Activated naive CD4-positive, alpha-beta T cell (primary cell): ENCODE measurements at places on chromosomes 6 and 20.

DNA sequence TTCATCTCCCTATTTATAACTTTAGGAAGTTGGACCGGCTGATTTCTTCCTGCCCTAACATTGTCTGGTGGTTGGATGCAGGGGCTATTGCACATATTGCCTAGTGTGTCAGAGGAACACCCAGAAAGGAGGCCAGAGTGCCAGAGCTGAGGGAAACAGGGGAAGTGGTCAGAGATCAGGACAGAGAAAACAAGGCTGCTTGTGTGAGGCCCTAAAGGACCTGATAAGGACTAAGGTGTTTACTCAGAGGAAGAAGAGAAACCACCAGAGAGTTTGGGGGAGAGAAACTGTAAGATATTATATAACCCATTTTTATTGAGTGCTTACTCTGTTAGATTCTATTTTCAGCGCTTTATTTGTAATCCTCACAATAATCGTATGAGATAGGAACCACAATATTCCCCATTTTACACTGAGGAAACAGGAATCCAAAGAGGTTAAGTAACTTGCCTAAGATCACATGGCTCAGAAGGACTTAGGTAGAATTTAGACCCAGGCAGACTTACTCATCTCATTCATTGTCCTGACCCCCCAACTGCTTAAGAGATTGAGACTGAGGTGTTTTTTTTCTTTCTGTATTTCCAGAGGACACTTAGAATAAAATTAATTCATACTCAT is 54.0 kb upstream of the REV3L start:
- DNase-seq, result no peak

- DNase-seq, result no peak
Measured at GRCh38 chr6:37910998-37911397, 91.5 kb downstream of the ZFAND3 start.

GRCh38 chr20:47887064-47887463 is 101.8 kb upstream of the SULF2 start:
- no peak for DNase-seq

DNA sequence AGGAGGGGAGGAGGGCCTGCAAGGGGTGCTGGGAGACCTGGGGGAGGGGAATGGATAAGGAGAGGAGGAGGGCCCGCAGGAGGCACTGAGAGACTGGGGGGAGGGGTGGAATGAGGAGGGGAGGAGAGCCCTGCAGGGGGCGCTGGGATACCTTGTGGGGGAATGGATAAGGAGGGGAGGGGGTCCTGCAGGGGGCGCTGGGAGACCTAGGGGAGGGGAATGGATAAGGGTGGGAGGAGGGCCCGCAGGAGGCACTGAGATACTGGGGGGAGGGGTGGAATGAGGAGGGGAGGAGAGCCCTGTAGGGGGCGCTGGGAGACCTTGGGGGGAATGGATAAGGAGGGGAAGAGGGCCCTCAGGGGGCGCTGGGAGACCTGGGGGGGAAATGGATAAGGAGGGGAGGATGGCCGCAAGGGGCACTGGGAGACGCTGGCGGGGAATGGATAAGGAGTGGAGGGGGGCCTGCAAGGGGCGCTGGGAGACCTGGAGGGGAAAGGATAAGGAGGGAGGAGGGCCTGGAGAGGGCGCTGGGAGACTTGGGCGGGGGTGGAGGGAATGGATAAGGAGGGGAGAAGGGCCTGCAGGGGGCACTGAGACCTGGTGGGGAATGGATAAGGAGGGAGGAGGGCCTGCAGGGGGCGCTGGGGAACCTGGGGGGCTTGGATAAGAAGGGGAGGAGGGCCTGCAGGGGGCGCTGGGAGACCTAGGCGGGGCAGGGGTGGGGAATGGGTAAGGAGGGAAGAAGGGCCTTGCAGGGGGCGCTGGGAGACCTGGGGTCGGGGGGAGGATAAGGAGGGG is 1.3 kb upstream of the CTCFL start:
- peak; percentile 6 for DNase-seq

DNA sequence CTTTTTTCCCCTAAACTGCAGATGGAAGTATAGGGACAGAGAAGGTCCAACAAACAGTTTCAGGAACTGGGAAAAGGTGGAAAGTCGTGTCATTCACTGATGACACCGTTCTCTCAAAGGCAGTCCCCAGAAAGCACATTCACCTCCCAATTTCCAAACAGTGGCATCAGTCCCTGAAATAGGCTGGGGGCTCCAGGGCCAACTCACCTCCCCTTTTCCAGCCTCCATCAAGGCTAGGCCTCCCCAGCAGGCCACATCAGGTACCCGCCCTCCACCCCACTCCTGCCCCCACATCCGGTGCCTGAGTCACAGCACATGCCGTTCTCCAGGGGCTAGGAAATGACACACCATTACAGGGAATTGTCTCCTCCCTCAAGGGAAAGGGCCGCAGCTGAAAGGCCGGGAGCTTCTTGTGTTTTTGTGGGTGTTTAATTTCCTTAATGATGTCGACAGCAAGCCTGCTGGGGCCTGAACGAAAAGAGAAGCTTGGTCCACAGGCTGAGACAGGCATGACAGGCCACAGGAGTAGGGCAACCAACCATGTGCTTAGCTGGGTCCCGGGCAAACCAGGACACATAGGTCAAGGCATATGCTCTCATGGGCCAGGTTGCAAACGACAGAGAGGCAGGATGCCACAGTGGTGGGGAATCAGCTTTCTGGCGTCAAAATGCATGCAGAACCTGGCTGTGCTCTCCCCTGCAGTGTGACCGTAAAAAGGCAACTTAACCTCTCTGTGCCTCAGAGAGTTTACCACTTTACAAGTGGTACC is 39.2 kb downstream of the ZMYND8 start:
- DNase-seq, result peak; percentile 13

GRCh38 chr6:18973251-18973650 is 586.1 kb downstream of the RNF144B start:
- DNase-seq, result no peak

GRCh38 chr20:11261533-11262000 is 587.8 kb upstream of the JAG1 start:
- DNase-seq, result no peak

DNA sequence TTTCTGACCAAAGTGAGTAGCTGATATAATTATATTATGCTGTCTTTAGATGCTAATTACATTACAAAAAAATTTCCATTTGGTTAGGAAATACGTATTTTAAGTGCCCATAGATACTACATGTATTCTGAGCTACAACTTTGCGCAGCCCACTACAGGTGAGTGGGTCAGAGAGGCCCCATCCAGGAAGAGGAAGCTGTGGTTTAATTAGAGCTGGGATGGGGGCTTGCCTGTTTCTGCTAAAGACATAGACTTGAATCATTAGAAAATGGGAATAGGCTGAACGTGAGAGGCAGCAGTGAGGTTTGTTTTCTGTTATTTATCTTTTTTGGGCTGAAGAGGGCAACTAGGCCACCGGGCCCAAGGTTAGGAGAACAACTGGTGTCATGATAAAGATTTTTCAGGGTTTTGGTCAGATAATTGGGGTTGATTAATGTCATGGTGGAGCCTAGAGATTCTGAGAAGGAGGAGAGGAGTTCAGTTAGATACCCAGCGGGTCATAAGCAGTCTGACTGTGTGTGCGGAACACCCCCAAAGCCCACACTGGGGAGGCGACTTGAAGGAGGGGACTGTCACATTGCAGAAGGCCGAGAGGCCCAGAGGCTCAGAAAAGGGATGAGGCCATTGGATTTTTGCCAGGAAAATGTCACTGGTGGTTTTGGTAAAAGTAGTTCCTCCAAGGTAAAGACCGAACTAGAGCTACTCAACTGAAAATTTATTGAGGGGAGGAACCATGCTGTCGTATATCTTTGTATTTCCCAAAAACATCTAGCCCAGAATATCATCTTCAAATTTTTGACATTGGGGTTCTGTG is 14.5 kb upstream of the IRF4 start:
- no peak for DNase-seq

GRCh38 chr6:25889877-25890853 is 16.1 kb upstream of the SLC17A3 start:
- no peak for DNase-seq

- DNase-seq, result no peak
Measured at GRCh38 chr6:125480571-125480970, 178.8 kb upstream of the HDDC2 start.

DNA sequence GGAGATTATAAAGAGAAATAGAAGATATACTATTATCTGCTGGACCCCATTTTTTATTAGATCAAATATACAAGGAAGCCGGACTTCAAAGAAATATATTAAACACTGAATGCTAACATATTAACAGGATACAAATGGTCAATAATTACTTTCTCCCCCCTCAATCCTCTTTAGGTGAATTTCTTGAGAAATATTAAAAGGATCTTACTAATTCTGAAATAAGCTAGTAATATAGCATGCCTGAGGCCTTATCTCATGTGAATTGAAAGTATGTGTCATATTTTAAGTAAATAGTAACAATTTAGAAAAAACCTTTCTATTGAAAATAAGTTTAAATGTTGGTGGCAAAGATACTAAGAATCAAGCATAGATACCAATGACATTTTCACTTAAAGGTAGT is 954.7 kb upstream of the MAN1A1 start:
- no peak for DNase-seq

DNA sequence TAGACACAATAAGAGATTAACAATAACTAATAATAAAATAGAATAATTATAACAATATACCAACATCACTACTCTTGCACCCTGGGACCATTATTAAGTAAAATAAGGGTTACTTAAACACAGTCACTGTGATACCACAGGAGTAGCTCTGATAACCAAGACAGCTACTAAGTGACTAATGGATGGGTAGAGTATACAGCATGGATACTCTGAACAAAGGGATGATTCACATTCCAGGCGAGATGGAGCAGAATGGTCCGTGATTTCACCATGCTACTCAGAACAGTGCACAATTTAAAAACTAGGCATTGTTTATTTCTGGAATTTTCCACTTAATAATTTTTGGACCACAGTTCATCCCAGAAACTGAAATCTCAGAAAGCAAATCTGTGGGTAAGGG is 80.0 kb upstream of the FUT9 start:
- DNase-seq, result no peak

DNA sequence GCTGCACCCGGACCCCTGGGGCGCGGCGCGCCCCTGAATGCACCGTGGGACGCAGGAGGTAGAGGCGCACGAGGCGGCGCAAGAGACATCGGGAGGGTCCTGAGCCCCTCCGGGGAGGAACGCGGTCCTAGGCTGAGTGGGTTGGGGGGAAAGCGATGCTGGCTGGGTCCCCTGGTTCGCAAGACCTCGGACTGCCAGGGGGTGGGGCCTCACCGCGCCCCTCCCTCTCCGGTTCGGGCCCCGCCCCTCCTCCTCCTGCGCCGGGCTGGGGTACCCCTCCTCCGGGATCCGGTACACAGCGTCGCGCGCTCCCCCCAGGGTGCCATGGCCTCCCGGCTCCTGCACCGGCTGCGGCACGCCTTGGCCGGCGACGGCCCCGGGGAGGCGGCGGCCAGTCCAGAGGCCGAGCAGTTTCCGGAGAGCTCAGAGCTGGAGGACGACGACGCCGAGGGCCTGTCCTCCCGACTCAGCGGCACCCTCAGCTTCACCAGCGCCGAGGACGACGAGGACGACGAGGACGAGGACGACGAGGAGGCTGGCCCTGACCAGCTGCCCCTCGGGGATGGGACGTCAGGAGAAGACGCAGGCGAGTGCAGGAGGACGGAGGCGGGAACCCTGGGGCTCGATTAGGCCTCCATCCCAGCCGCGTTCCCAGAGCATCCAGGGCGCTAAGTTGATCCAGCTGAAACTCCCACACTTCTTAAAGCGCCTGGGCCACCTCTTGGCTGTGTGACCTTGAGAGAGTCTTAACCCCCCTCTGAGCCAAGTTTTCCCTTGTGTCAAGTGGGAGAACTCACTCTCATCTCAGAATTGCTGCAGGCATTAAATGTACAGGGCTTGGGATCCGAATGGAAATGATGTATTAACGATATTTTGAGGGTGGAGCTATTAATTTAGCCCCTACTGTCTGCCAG is 541 bp downstream of the SNX21 start:
- DNase-seq, result no peak

DNA sequence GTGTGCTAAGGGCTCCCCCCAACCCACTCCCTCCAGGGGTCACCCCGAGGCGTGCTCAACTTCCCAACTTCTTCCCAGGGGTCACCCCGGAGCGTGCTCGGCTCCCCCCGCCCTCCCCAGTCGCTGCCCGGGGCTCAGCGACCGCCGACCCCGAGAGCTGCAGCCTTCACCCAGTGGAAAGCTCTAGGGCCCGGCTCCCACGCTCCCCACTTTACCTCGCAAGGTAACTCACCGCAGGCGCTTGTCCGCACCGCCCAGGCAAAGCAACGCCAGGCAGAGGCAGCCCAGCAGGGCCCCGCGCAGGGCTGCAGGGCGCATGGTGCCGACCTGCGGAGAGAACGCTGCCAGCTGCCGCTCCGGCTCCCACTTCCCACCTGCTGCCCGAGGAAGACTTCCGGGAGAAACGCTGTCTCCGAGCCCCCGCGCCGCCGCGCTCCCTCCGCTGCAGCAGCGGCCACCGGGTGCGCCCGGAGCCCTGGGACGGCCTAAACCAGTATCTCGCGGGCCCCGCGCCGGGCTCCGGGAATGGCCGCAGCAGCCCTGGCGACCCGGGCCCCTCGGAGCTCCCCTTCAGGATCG is 396 bp downstream of the RNASET2 start:
- DNase-seq, result no peak

DNA sequence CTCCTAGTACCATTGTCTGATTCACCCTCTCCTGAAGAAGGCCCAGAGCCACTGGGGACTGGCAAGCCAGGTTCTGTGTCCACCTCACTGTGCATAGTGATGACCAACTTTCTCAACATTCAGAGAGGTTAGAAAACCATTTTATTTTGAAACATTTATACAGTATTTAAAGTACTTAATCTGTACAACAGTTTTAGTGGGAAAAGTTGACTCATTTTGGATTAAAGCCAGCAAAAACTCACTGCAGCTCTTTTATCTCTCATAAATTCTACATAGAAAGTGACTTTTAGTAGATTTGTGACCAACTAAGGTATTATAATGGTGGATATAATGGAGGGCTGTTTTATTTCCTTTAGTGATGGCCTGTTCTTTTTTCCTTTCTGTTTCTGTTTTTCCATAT is 9.7 kb downstream of the TULP4 start:
- DNase-seq, result no peak

GRCh38 chr6:20211037-20211940 is 980 bp downstream of the MBOAT1 start:
- no peak for DNase-seq

DNA sequence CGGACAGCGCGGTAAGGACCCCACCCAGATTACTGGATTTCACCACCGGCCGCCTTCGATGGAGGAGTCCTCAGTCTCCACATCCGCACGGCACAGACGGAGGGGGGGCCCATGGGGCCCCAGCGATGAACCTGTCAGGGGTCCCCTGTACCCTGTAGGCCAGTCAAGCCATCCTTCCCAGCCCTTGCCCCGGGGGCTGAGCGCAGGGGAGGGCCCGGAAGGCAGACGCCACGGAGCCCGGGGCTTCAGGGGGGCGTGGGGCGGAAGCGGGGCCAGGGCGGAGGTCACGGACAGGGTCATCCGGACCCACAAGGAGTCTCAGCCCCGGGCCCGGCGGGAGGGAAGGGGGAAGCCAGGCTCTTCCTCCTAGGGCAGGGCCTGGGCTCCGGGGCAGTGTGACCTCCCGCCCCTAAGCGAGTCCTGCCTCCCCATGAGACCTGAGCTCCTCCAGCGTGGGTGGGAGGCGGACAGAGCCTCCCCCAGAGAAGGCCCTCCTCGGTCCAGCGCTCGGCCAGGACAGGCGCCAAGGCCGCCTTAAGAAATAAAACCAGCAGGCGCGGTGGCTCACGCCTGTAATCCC is 22.8 kb downstream of the ZBTB46 start:
- no peak for DNase-seq
